ENCODE measurements at places on chromosomes 13 and 19. TPM values are rescaled to one million over a fixed set of nuclear protein-coding genes. Genes with fewer than 3 reads are reported as not detected.

DNA sequence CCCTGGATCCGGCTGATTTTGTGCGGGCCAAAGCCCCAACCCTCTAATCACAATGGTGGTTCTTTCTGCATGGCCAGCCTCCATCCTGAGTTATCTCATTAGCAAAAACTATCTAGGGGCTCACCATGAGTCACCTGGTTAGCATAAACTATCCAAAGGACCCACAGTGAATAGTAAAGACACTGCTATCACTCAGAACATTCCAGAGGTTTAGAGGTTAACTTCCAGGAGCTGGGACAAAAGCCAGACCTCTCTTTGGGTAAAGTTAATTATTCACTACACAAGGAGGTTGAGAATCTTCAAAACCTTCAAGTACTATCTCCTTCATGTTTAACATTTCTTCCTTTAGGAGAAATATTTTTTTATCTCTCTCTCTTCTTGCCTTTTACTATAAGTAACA, 18.8 kb upstream of the PPP5C start:
- no peaks in the 10 kb centered on the region for H3K4me1 ChIP-seq
- H3K27ac ChIP-seq, result no peak overlapping the region
- H3K4me3 ChIP-seq, result no peak overlapping the region
- H3K27me3 ChIP-seq, result no peaks in the 10 kb centered on the region

GRCh38 chr13:63741029-63741813, 2325.6 kb upstream of the PCDH20 start:
- H3K4me1 ChIP-seq, result no peaks in the 10 kb centered on the region
- no peak overlapping the region for H3K27ac ChIP-seq
- no peak overlapping the region for H3K4me3 ChIP-seq
- no peaks in the 10 kb centered on the region for H3K27me3 ChIP-seq
- DNase-seq, result no peak

- no peak for DNase-seq
- H3K27me3 ChIP-seq, result no peaks in the 10 kb centered on the region
- H3K36me3 ChIP-seq, result no peaks in the 10 kb centered on the region
Measured at GRCh38 chr13:79782541-79783205, 301.7 kb downstream of the NDFIP2 start.

DNA sequence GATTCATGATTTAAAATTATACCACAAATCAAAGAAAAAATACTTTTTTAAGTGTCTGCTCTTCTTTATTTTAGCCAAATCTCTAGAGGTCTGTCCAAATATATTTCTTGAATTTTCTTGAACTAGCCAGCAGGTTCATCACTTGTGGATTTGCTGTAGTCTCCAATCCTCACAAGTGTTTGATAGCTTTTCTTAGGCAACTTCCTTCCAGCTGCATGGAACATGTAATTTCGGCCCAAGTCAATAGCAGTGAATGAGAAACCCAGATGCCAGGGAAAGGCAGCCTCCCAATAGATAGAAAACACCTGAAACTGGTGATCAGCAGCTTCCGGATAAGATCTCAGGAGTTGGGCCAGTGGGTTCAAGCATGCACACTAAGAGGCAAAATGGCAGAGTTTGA, 15.6 kb upstream of the RNASEH2B start:
- no peaks in the 10 kb centered on the region for H3K27me3 ChIP-seq
- H3K27ac ChIP-seq, result no peak overlapping the region
- H3K4me1 ChIP-seq, result no peaks in the 10 kb centered on the region
- H3K36me3 ChIP-seq, result no peaks in the 10 kb centered on the region

DNA sequence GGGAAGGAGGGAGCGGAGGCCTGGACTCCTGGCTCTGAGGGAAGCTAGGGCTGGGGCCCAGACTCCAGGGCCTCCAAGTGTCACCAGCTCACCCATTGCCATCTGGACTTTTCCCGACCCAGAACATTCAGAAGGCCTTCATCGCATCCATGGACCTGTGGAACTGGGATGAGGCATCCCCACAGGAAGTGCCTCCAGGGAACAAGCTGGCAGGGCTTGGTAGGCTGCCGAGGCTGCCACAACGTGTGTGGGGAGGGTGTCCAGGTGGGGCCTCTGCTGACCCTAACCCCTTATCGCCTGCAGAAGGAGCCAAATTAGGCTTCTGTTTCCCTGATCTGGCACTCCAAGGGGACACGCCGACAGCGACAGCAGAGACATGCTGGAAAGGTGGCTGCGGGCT, 767 bp downstream of the ETV2 start:
- H3K4me1 ChIP-seq, result peaks cover 8% of the 10 kb centered on the region
- no peak for DNase-seq
- no peak overlapping the region for H3K27ac ChIP-seq

GRCh38 chr19:2982561-2982960, 5.2 kb downstream of the TLE6 start:
- H3K4me1 ChIP-seq, result no peaks in the 10 kb centered on the region
- H3K36me3 ChIP-seq, result no peaks in the 10 kb centered on the region
- H3K27ac ChIP-seq, result no peak overlapping the region
- no peak for DNase-seq
- no peak overlapping the region for H3K4me3 ChIP-seq

DNA sequence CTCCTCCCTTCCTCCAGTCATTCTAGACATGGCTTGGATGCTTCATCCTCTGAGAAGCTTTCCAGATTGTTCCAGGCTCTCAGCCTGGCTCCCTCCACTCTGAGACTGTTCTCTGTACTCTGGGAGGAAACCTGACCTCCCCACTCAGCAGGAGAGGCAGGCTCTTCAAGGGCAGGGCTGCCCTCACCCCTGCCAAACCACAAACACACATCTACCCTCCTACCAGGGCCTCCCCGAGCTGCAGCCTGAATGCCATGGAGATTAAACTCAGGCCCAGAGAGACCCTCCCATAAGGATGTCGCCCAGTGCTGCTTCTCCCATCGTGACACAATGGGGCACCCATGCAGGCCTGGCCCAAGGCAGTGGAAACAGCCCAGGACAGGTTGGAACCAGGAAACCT, 16.2 kb downstream of the NUMBL start:
- H3K4me1 ChIP-seq, result no peaks in the 10 kb centered on the region
- no peaks in the 10 kb centered on the region for H3K27me3 ChIP-seq
- no peak for DNase-seq
- no peak overlapping the region for H3K27ac ChIP-seq

GRCh38 chr19:17121736-17122293, 46.2 kb downstream of the MYO9B start:
- no peak for DNase-seq
- H3K36me3 ChIP-seq, result no peaks in the 10 kb centered on the region
- H3K27ac ChIP-seq, result no peak overlapping the region
- no peaks in the 10 kb centered on the region for H3K4me1 ChIP-seq
- H3K4me3 ChIP-seq, result no peak overlapping the region

DNA sequence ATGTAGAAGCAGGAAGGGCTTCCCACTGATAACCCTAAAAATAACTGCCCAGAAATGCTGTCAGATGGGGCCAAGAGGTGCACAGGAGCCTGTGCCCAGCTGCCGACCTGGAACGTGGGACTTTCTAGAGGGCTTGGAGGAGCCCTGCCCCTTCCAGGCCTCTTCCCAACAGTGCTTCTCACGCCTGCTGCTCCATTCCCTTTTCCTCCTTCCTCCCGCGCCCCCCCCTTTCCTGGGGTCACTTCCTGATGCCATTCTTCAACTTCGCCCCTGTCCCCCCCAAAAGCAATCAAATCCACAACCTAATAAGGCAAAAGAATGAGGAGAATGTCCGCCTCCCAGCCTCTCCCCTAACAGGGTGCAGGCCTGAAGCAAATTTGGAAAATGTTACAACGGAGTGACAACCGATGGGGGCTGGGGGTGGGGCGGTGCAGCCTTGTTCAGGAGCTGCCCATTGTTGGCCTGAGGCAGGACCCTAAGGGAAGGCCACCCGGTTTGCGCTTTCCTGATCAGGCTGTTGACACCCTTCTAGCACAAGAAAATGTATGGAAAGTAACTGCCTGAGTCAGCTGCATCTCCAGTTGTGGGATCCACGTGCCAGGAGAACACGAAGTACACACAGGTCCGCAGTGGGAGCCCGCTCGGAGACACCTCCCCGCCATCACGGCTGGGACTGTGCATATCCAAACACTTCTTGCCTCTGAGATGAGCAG, 18.7 kb downstream of the ACTN4 start:
- no peaks in the 10 kb centered on the region for H3K27me3 ChIP-seq
- peak; percentile 66 for DNase-seq
- peaks cover 47% of the 10 kb centered on the region for H3K36me3 ChIP-seq
- H3K4me3 ChIP-seq, result peak overlapping the region; percentile 24
- peaks cover 80% of the 10 kb centered on the region for H3K4me1 ChIP-seq

RYR1 gene
- total RNA-seq, result not detected

SLITRK5 gene
- total RNA-seq, result 0.17 TPM

GPR18 gene
- total RNA-seq, result not detected

NLRP9 gene
- total RNA-seq, result not detected

VSIG10L gene
- total RNA-seq, result 3.5 TPM

KLK4 gene
- total RNA-seq, result not detected

KLK8 gene
- not detected for total RNA-seq

HSPB6 gene
- not detected for total RNA-seq

C1QTNF9 gene
- 0.11 TPM for total RNA-seq

ADAT3 gene
- 10.3 TPM for total RNA-seq
